ENCODE measurements at places on chromosomes 7 and 10.

- DNase-seq = no peak
These were observed 74.8 kb downstream of the MDH2 start for GRCh38 chr7:76122516-76123239.

DNA sequence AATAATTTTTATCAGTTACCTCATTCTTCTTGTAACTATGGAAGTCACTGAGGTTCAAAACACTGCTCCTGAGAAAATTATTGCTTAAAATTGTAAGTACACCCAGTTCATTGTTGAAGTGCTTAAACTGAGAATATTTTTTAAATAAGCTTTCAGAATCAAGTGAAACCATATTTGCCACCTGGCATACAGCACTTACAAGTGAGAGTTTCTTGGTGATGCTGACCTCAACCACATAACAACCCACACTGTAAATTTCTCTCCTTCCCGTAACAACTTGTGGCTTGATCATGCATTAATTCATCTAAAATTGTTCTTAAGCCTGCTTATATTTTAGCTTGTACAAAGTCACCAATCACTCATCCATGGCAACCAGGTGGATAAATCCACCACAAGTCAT lies 34.0 kb downstream of the IMMP2L start:
- DNase-seq = no peak

DNA sequence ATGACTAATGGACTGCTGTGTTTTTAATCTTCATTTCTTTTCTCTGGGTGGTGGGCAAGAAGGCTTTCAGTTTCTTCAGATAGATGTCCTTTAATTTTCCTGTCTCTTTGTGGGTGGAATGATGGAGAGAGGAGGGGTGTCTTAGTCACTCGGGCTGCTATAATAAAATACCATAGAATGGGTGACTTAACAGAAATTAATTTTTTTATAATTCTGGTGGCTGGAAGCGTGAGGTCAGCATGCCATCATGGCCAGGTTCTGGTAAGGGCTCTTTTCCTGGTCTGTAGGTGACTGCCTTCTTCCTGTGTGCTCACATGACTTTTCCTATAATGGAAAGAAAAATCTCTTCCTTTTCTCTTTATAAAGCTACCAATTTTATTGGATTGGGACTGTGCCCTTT lies 6.3 kb downstream of the RSBN1L start:
- DNase-seq = no peak

GRCh38 chr10:9091530-9092093 lies 1037.1 kb downstream of the GATA3 start:
- DNase-seq = no peak

DNA sequence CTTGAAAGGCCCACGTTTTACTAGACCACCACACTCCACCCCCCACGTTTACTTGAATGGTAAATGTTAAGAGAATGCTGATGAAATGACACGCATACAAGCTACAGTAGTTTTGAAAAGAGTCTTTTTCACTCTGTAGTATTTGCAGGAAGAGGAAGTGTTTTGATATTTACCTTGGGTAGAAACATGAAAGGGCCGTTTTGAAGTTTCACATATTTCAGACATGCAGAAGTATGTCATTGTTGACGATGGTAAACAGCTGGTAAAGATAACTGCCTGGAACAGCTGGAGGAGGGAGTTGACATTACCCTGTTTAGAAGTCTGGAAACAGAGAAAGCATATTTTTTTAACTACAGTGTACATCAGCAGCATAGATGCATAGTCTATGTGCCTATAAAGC lies 160.7 kb downstream of the NXPH1 start:
- no peak for DNase-seq

DNA sequence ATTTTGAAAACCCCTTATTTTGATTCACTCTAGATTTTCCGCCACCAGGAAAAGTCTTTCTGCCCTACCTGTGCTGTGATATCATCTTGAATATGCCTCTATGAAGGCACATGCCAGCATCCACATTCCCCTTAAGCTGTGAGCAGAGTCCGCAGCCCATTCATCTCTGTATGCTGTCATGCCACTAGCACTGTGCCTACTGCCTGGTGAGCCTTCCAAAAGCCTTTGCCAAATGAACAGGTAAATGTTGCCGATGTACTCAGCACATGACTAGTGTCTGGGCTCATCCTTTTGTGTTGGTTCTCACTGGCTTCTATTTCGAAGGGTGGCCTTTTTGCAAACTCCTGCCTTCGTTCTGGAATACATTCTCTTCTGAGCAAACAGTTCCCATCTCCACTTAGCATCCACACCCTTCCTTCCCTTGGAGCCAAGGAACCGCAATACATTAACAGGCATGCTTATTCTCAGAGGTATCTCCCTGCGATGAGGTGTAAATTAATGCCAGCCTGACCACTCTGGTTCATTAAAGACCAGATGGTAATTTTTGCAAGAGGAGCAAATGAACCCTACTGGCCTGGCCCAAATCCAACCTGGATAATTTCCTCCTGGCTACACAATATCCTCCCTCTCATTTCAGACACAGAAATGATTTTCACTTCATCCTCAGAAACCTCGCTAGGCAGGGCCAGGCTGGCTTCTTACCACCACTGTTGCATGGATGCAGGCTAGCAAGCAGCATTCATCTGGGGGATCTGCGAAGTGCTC lies 339.7 kb upstream of the NFE2L3 start:
- DNase-seq = peak; percentile 13

DNA sequence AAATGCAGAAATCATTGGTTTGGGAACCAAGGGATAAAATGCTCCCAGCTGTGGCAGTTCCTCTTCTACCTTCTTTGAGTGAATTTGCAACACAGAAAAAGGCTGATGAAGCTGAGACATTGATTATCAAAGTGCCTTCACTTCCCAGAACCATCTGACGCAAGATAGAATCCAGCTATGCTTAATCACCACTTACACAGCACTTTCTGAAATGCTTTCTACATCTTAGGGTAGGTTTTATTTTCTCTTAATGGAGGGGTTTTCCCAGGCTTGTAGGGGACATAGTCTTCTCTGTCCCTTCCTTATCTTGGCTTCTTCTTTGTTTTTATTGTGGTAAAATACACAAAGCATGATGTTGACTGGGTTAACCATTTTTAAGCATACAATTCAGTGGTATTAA lies 332.6 kb upstream of the ZNF32 start:
- DNase-seq = no peak
